Activated CD8-positive, alpha-beta T cell treated with anti-CD3 and anti-CD28 coated beads for 36 hours (primary cell): ENCODE measurements at places on chromosomes 13 and 19. TPM values are rescaled to one million over a fixed set of nuclear protein-coding genes. Genes with fewer than 3 reads are reported as not detected.

- peaks cover 13% of the 10 kb centered on the region for H3K27me3 ChIP-seq
- DNase-seq: no peak
- no peaks in the 10 kb centered on the region for H3K4me1 ChIP-seq
- no peak overlapping the region for H3K27ac ChIP-seq
These were observed 17.8 kb downstream of the GPR12 start for GRCh38 chr13:26742691-26743358.

DNA sequence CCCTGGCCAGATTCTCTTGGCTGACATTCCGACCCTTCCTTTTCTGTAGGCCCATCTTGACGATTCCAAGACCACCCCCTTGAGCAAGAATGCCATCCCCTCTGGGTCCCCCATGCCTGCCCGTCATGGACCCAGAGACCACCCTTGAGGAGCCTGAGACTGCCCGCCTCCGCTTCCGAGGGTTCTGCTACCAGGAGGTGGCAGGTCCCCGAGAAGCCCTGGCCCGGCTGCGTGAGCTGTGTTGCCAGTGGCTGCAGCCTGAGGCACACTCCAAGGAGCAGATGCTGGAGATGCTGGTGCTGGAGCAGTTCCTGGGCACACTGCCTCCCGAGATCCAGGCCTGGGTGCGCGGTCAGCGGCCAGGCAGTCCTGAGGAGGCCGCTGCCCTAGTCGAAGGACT is 978 bp downstream of the ZNF446 start:
- H3K27ac ChIP-seq: peak overlapping the region; percentile 98
- no peaks in the 10 kb centered on the region for H3K27me3 ChIP-seq
- DNase-seq: no peak
- H3K4me3 ChIP-seq: peak overlapping the region; percentile 82

The CEACAM19 gene
- total RNA-seq: 1.3 TPM

DNA sequence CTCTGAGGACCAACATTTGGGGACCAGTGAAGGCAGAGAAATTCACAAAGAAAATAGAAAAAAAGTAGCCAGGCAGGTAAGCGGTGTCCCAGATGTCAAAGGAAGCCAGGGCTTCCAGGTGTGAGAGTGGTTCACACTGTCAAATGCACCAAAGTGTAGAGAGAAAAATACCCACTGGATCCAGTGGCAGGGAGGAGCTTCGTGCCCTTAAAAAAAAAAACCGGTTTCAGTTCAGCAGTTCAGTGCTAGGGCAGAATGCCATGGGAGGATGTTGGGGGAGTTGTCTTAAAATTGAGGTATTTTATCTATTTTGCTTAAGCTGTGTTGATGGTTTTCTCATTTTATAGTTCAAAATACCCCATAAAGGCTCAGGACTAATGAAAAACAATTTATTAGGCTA is 47.8 kb upstream of the C1QTNF9 start:
- H3K27me3 ChIP-seq: no peaks in the 10 kb centered on the region
- peak; percentile 54 for DNase-seq
- H3K4me1 ChIP-seq: peaks cover 87% of the 10 kb centered on the region
- peak overlapping the region; percentile 12 for H3K4me3 ChIP-seq
- peaks cover 53% of the 10 kb centered on the region for H3K36me3 ChIP-seq
- peak overlapping the region; percentile 79 for H3K27ac ChIP-seq

- no peaks in the 10 kb centered on the region for H3K36me3 ChIP-seq
- no peak for DNase-seq
- H3K4me3 ChIP-seq: no peak overlapping the region
- H3K27me3 ChIP-seq: no peaks in the 10 kb centered on the region
- no peak overlapping the region for H3K27ac ChIP-seq
- H3K4me1 ChIP-seq: peaks cover 11% of the 10 kb centered on the region
These were observed 29.2 kb downstream of the ATP11A start for GRCh38 chr13:112719016-112719415.

DNA sequence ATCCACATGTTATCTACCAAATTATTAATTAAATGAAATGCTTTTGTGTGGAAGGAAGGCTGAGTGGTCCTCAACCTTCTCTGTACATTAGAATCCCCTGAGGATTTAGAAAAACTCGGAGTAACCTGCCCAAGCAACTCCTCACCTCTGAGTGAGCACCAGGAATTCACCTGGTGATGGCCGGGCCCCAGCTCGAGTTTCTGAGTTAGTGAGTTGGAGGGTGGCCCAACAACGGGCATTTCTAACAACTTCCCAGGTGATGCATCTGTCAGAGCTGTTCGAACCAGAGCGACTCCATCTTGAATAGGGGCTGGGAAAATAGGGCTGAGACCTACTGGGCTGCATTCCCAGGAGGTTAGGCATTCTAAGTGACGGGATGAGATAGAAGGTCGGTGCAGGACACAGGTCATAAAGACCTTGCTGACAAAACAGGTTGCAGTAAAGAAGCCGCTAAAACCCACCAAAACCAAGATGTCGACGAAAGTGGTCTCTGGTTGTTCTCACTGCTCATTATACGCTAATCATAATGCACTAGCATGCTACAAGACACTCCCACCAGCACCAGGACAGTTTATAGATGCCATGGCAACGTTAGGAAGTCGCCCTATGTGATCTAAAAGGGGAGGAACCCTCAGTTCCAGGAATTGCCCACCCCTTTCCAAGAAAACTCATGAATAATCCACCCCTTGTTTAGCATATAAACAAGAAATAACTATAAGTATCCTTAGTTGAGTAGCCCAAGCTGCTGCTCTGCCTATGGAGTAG is 44.2 kb upstream of the SHISA2 start:
- H3K27ac ChIP-seq: no peak overlapping the region
- H3K36me3 ChIP-seq: no peaks in the 10 kb centered on the region
- H3K4me1 ChIP-seq: no peaks in the 10 kb centered on the region
- no peak for DNase-seq
- no peak overlapping the region for H3K4me3 ChIP-seq

- no peak for DNase-seq
- no peak overlapping the region for H3K4me3 ChIP-seq
- H3K36me3 ChIP-seq: no peaks in the 10 kb centered on the region
- H3K27ac ChIP-seq: no peak overlapping the region
- no peaks in the 10 kb centered on the region for H3K27me3 ChIP-seq
These were observed 288.1 kb upstream of the GPC6 start for GRCh38 chr13:92938486-92939020.

GRCh38 chr19:35140207-35140961 is 1.8 kb downstream of the FXYD1 start:
- no peak overlapping the region for H3K27ac ChIP-seq
- no peak overlapping the region for H3K4me3 ChIP-seq
- peaks cover 7% of the 10 kb centered on the region for H3K27me3 ChIP-seq
- no peak for DNase-seq
- no peaks in the 10 kb centered on the region for H3K36me3 ChIP-seq

The PSG6 gene
- total RNA-seq: not detected

GRCh38 chr19:10566408-10566657 is 523 bp upstream of the KRI1 start:
- H3K27ac ChIP-seq: peak overlapping the region; percentile 92
- peaks cover 36% of the 10 kb centered on the region for H3K36me3 ChIP-seq
- no peaks in the 10 kb centered on the region for H3K27me3 ChIP-seq
- no peak for DNase-seq
- peak overlapping the region; percentile 86 for H3K4me3 ChIP-seq
- peaks cover 34% of the 10 kb centered on the region for H3K4me1 ChIP-seq

GRCh38 chr13:70386919-70387318 is 278.7 kb upstream of the KLHL1 start:
- H3K36me3 ChIP-seq: no peaks in the 10 kb centered on the region
- H3K4me3 ChIP-seq: no peak overlapping the region
- no peak overlapping the region for H3K27ac ChIP-seq
- H3K27me3 ChIP-seq: no peaks in the 10 kb centered on the region
- no peaks in the 10 kb centered on the region for H3K4me1 ChIP-seq

The SHANK1 gene
- total RNA-seq: not detected

DNA sequence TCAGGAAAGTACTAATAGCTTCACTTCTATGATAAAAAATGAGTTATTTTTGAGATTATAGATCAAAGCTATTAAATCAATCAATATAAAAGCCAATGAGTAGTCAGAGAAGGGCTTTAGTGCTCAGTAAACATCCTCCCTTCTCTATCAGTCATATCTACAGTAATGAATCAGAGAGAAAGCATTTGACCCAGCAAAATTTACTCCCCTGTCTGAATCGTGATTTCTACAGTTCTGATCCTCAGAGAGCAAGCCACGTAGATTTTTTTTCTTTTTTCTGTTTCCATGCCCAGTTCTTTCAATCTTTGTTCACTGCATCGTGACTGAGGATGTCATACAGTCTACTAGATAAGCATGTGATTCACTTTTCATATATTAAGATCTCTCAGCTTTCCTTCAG is 16.2 kb upstream of the MBNL2 start:
- DNase-seq: no peak
- H3K36me3 ChIP-seq: no peaks in the 10 kb centered on the region
- H3K27ac ChIP-seq: no peak overlapping the region

The SIGLEC10 gene
- total RNA-seq: 0.32 TPM

The ZNF470 gene
- 6.7 TPM for total RNA-seq

DNA sequence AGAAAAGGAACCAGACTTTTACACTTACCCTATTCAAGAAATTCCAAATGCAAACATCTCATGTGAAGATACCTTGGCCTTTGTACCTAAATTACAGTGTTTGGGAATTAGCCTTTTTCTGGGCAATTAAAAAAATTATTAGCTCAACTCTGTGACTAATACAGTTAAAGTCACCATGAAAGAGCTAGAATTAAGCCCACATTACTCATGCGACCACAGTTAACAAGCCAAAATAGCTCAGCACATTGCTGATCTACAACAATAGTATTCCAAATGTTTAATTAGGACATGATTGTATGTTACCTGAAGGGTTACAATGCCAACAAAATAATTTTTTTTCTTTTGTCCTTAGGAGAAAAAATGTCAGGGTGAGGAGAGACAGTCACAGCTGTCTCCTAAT is 263.6 kb upstream of the GPC6 start:
- H3K4me1 ChIP-seq: no peaks in the 10 kb centered on the region
- H3K27ac ChIP-seq: no peak overlapping the region
- H3K27me3 ChIP-seq: no peaks in the 10 kb centered on the region

- H3K27me3 ChIP-seq: no peaks in the 10 kb centered on the region
- H3K36me3 ChIP-seq: no peaks in the 10 kb centered on the region
- no peak for DNase-seq
- no peak overlapping the region for H3K4me3 ChIP-seq
These were observed 15.2 kb downstream of the TPT1 start for GRCh38 chr13:45325806-45326205.

The CCDC70 gene
- 0.45 TPM for total RNA-seq

The ELSPBP1 gene
- total RNA-seq: not detected

The RGS9BP gene
- total RNA-seq: 0.18 TPM

DNA sequence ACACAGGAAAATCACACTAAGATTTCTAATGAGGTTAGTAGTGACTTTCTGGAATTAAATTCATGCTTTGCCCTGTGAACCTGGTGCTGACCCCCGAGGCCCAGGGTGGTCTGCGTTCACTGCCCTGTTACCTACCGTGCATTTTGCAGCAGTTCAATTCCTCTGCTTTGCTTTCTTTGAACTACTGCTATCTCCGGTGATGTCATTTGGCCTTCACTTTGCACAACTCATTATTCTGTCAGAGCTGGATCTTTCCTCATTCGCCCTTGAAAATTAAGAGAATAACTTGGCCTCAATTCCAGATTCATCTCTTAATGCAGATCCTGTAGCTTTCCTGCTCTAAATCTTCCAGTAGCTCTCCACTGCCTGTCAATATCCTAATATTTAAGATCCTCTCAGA is 8.8 kb upstream of the LRRC63 start:
- H3K27ac ChIP-seq: no peak overlapping the region
- DNase-seq: no peak
- peaks cover 47% of the 10 kb centered on the region for H3K4me1 ChIP-seq
- H3K4me3 ChIP-seq: no peak overlapping the region

GRCh38 chr19:19445911-19446361 is 40.5 kb downstream of the GATAD2A start:
- no peak overlapping the region for H3K4me3 ChIP-seq
- H3K36me3 ChIP-seq: peaks cover 25% of the 10 kb centered on the region
- peak; percentile 64 for DNase-seq
- H3K4me1 ChIP-seq: peaks cover 74% of the 10 kb centered on the region

GRCh38 chr13:96771486-96772367 is 222.5 kb downstream of the OXGR1 start:
- DNase-seq: no peak
- no peaks in the 10 kb centered on the region for H3K27me3 ChIP-seq
- no peaks in the 10 kb centered on the region for H3K4me1 ChIP-seq

DNA sequence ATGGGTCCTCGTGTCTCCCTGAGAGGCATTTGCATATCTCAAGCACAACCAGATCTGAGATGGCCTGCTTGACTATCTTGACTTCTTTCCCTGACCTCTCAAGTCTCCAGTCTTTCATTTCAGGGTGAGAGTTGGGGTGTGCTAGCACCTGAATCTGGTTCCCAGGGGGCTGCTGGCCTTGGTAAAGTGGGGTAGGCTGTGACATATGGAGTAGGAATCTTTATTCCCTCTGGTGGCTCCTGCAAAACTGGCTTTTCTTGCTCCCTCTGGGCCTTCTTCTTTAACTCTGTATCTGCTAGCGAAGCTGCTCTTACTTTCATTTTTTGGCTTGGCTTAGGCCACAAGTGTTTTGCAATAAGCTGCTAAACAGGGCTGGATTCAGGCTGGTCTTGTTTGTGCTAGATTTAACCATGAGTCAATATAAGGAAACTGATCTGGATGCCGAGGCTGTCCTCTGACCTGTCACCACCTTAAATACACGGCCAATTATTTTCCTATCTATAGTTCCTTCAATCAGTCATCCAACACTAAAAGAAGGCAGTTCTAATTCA is 42.3 kb downstream of the ZNF493 start:
- H3K4me3 ChIP-seq: no peak overlapping the region
- H3K27ac ChIP-seq: no peak overlapping the region
- DNase-seq: no peak

DNA sequence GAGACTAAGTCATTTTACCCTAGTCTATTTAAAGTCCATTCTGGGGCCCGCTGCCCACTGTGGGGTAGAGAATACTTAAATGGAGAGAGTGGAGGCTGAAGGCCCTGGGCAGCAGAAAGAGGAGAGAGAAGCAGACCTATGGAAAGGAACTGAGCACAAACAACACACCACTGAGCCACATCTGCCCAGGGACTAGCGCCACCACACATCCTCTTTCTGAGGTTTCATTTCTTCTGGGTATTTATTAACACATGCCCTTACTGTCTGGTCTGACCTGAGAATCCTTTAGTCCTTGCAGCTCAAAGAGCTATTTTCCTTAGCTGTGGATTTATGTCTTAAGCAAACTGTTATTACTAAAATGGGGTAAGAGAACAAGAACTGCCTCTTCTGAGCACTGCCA is 154.0 kb downstream of the NALCN start:
- no peak for DNase-seq
- H3K27me3 ChIP-seq: peaks cover 8% of the 10 kb centered on the region
- no peaks in the 10 kb centered on the region for H3K36me3 ChIP-seq
- peaks cover 8% of the 10 kb centered on the region for H3K4me1 ChIP-seq

The KLK12 gene
- not detected for total RNA-seq

The ZNF256 gene
- 6.2 TPM for total RNA-seq

The CYP2F1 gene
- not detected for total RNA-seq

GRCh38 chr19:17841810-17842662 is 5.7 kb downstream of the JAK3 start:
- H3K27me3 ChIP-seq: no peaks in the 10 kb centered on the region
- peak; percentile 84 for DNase-seq
- H3K4me1 ChIP-seq: peaks cover 39% of the 10 kb centered on the region

- H3K36me3 ChIP-seq: peaks cover 6% of the 10 kb centered on the region
- DNase-seq: no peak
- peak overlapping the region; percentile 49 for H3K4me3 ChIP-seq
- H3K4me1 ChIP-seq: peaks cover 22% of the 10 kb centered on the region
- H3K27ac ChIP-seq: no peak overlapping the region
These were observed 960 bp downstream of the PPFIA3 start for GRCh38 chr19:49120325-49120683.

The ZNF628 gene
- 8.4 TPM for total RNA-seq
